Smooth muscle cell of the brain vasculature (primary cell): ENCODE measurements at places on chromosomes 5 and 9.

- DNase-seq: no peak
Measured at GRCh38 chr9:98639133-98639532, 69.6 kb downstream of the GABBR2 start.

DNA sequence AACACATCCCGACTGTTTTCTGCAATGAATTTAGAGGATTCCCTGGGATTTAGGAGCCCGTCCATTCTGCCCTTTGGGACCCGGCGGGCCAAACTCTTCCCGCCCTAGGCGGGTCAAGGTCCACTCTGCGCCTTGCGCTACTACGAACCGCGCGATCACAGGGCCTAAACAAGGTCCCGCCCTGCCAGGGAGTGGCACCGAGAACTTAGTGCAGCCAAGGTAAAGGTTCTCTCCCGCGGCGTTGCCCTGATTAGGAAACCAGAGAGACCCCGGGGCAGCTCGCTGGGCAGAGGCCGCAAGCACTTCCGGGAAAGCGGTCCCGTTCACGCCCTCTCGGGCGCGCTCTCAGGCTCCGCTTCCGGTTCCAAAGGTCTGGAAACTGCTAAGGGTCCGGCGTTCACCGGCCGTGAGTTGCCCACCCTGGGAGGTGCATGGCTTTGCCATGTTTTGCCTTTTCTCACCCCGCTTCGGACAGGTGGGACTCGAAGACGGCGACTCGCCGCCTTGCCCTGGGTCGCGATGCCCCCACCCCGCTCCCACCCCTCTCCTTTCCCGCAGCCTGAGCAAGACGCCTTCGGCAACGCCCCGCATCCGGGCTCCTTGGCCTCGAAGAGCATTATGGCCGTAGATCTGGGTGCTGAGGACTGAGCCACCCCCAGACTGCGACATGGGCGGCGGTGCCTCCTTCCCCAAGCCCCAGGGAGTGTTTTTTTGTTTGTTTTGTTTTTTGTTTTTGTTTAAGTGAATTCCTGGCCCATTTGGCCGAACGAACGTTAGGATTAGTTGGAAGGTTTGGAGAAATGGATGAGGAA, 23.4 kb downstream of the HNRNPK start:
- DNase-seq: no peak

GRCh38 chr5:73204332-73204731, 31.3 kb downstream of the TMEM174 start:
- no peak for DNase-seq

GRCh38 chr5:133918316-133918715, 50.1 kb downstream of the C5orf15 start:
- DNase-seq: no peak

DNA sequence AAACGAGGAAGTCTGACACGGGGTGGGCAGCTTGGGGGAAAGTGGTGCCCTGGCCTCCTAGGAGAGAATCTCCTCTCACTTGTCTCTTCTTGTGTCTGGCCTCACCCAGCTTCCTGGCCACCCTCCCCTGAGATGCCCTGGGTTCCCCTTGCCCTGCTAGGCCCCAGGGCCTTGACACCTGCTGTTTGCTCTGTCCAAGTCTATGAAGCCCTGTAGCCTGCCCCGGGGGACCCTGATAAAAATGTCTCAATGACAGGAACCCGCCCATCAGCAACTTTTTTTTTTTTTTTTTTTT, 35.0 kb upstream of the SUSD3 start:
- DNase-seq: no peak

- DNase-seq: peak; percentile 47
Measured at GRCh38 chr5:62314213-62314830, 8.3 kb downstream of the KIF2A start.

- DNase-seq: no peak
Measured at GRCh38 chr9:121452085-121452484, 47.6 kb downstream of the GGTA1 start.

DNA sequence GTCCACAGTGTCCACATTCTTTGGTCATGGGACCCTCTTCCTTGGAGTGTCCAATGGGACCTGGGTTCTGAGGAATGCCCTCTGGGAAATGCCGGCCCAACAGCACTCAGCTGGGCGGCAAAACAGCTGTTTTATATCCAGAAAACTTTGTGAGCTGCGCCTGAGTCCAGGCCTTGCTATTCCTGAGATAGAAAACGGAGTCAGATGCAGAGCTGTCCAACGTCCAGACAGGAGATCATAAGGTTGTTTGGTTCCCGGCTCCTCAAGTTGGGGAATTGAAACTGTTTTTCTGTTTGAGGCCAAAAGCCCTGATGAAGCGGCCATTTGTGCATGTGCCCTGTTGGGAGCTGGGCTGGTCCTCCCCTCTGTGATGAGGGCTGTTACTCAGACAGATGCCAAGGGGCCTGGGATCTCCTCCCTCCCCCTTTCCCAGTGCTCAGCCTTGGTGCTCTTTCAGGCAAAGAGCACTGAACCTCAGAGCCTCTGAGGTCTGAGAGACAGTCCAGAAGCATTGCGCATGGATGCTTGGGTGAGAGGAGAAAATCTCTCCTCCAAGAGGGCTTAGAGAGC, 66.6 kb upstream of the GARNL3 start:
- DNase-seq: no peak

DNA sequence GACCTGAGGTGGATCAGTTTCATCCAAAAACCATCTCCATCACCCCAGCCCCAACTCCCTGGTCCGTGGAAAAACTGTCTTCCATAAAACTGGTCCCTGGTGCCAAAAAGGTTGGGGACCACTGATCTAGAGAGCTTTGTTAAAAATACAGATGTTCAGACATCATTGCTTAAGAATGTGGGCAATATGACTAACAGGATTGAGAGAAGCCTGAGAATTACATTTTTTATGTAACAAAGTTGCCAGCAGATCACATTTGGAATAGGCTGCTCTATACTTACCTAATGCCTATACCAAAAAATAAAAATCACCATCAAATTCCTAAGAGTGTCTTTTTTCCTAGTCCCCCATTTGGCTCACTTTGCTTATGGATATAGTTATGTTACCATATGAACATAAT, 143.3 kb downstream of the RAPGEF6 start:
- DNase-seq: no peak

GRCh38 chr9:117305454-117305853, 109.4 kb downstream of the ASTN2 start:
- DNase-seq: no peak

DNA sequence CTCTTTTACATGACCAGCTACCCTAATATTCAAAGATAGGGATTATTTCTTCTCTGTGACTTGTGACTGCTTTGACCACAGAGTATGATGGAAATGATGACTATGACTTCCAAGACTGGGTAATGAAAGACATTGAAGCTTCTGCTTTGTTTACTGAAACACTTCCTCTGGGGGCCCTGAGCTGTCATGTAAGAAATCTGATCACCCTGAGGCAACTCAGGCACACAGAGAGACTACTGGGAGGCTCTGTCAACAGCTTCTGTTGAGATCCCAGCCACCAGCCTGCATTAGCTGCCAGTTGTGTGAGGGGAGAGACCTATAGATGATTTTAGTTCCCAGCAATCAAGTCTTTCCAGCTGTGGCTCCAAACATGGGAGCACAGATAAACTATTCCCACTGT, 76.5 kb downstream of the KCTD16 start:
- no peak for DNase-seq

GRCh38 chr9:133701321-133701980, 36.7 kb downstream of the SARDH start:
- no peak for DNase-seq

GRCh38 chr5:148734518-148734917, 80.2 kb upstream of the HTR4 start:
- no peak for DNase-seq

- no peak for DNase-seq
Measured at GRCh38 chr9:120729791-120730241, 15.5 kb upstream of the MEGF9 start.

- no peak for DNase-seq
Measured at GRCh38 chr5:142317173-142317572, 7.6 kb downstream of the SPRY4 start.

GRCh38 chr5:15899481-15899880, 280.1 kb downstream of the MARCHF11 start:
- no peak for DNase-seq

DNA sequence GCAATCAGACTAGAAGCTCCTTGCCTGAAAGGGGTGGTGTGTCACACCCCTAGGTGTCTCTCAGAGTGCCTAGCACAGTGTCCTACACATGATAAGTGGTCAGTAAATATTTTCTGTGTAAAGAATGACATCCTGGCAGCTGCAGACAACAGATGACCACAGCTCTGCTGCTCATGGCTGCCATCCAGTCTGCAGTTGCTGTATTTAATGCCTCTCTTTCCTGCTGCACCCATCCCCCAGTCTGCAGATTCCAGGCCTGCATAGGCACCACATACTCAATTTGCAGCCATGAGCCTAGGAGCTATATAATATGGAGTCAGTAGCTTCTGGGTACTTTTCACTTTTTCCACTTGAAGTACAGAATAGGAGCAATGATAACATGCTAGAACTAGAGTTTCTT, 94.9 kb upstream of the NR4A3 start:
- no peak for DNase-seq

DNA sequence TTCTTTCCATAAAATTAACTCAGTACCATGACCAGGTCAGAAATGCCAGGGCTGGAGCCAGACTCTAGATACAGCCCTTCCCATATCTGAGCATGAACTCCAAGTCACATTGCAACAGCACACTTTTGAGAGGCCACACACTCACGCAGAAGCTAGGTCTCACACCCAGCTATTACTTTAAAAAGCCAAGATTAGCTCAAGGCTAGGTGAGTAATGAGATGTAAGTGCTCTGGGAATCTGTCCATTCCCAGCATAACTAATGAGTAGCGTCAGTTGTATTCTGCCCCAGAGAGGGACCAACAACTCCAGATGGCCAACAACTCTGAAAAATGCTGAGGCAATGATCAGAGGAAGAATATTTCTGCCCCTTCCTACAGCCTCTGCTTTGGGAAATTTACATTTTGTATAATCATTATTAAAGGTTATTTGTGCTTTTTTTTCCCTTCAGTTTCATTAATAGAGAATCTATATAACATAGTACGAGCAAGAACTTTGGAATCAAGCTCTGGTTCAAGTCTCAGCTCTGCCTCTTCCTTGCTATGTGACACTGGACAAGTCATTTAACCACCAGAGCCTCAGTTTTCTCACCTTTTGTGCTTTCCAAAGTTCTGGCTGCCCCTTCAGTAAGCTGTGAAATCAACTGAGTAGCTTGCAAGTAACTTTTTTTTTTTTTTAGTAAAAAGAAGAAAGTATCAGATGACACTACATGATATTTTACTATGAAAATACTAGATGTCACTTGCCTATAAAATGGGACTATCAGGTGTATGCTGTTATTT, 118.3 kb downstream of the NR6A1 start:
- no peak for DNase-seq

- no peak for DNase-seq
Measured at GRCh38 chr9:116837018-116837989, 150.2 kb downstream of the TRIM32 start.

- no peak for DNase-seq
Measured at GRCh38 chr5:45094876-45095440, 286.2 kb downstream of the MRPS30 start.

DNA sequence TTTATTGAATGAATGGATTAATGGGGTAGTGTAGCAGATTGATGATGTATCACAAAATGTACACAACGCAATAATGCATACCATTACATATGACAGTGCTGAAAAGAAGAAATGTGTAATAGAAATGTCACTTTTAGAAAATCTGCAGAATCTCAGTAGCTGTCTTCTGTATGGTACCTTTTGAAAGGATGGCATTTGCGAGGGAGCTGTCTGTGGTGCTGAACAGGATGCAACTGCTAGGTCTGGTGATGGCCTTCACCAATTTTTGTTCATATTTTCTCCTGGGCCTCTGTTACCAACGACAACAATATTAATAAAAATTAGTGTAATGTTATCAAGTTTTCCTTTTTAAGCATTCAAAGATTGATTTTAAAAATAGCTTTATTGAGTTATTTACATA, 36.2 kb upstream of the OTULIN start:
- peak; percentile 26 for DNase-seq

GRCh38 chr5:165559645-165560044, 2054.2 kb downstream of the MAT2B start:
- no peak for DNase-seq

GRCh38 chr9:14563902-14564624, 129.2 kb downstream of the ZDHHC21 start:
- DNase-seq: no peak

DNA sequence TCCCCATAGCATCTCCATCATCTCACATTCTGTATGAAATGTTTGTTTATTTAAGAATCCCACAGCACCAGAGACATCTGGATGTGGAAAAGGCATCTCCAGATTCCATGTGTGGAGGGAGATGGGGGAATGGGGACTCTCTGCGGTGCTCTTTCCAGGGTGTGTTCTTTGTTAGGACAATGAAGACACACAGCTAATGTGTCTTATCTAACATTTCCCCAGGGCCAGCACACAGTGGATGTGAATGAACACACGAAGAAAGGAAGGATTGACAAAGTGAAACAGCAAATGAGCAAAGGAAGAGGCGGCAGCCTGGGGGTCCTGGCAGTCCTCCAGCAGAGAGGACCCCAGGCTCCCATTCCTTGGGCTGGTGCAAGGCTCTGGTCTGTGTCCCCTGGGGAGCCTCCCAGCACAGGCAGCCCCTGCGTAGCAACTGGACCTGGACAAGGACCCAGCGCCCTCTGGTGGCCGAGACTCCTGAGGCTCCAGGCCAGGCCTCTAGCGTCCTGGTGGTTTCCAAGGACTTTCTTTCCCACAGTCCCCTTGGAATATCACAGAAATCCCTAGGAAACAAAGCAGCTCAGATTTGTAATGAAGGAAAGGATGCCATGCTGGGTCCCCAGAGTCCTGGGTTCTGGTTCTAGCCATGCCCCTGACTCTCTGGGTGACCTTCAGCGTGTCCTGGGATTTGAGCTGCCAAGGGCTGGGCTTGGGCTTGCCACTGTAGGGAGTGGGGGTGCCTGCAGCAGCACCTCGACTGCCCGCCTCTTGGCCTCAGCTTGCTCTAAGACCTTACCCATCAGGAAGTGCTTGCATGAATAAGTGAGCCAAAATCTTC, 3.5 kb upstream of the PDLIM7 start:
- peak; percentile 74 for DNase-seq

DNA sequence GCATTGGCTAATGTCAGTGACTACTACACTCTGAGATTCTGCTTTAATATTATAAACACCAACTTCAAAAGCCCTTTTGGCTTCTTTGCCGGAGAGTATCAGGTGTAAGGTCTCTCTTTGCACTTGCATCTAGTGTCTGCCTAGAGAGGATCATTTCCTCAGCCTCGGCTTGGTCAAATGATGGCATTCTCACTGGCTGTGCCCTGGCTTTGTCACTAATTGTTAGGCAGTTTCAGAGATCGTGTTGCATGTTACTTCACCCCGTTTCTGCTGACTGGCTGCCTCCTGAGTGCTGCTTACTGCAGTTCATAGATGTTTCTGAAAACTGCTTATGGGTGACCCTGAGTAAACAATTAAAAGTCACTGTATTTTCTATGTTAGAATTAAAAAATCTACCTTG, 48.8 kb downstream of the SLC1A3 start:
- no peak for DNase-seq

GRCh38 chr5:147483961-147484707, 25.7 kb downstream of the DPYSL3 start:
- no peak for DNase-seq

DNA sequence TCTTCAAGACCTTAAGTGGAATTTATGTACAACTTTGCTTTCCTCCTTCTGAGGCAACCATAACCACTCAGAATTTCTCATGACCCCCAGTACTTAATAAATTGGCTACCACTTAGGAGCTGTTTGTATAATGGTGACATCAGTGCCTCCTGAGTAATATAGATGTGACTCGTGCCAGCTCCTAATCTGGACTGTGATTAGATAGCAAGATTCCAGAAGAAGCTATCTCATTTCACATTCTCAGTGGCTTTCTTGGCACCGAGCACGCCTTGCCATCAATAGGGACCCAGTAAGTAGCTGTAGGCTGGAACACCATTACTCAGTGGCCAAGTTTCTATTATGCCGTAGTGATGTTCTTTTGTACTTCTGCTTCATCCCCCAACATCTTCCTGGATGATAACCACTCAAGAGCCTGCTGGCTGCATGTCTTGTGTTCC, 228.8 kb downstream of the CD180 start:
- DNase-seq: no peak
